ENCODE measurements at places on chromosomes 12 and 14.
A peak's percentile ranks its signal among the peaks of the same experiment; 100 is the strongest.

GRCh38 chr14:75847584-75847983 is 134.2 kb downstream of the TGFB3 start:
- no peak for DNase-seq

- no peak for DNase-seq
Measured at GRCh38 chr14:72419226-72419775, 474.6 kb downstream of the DPF3 start.

- DNase-seq: no peak
Measured at GRCh38 chr14:74660167-74660566, 48.1 kb upstream of the LTBP2 start.

GRCh38 chr12:46205294-46205693 is 63.5 kb downstream of the SLC38A1 start:
- DNase-seq: peak; percentile 31

DNA sequence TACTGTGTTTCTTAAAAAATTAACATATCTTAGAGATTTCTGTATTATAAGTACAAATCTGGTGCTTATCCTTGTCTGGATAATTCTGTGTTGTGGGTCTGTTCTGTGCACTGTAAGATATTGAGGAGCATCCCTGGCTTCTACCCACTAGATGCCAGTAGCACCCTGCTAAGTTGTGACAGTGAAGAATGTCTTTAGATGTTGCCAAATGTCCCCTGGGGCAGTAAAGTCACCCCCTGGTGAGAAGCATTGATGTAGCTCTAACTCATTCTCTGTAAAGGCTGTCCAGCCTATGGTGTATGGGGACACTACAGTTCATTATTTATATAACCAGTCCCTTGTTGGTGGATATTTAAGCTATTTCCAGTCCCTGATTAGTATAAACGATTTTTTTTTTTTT is 31.4 kb downstream of the MAP1LC3B2 start:
- no peak for DNase-seq

DNA sequence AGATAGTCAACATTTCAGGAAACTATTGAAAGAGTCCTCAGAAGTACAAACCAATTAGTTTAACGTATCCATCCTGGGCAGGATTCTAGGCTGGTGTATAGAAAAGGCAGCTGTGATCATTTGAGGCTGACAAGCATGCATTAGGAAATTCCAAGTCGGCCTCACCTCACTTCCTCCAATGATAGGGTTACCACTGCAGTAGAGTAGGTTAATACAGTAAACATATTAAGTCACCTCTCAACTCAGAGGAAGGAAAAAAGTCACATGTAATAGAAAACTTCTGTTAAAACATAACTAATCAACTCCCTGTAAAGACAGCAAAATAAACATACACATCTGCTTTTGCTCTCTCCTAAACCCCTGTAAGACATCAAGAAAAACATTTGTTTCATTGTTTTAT is 33.5 kb downstream of the MED13L start:
- no peak for DNase-seq

DNA sequence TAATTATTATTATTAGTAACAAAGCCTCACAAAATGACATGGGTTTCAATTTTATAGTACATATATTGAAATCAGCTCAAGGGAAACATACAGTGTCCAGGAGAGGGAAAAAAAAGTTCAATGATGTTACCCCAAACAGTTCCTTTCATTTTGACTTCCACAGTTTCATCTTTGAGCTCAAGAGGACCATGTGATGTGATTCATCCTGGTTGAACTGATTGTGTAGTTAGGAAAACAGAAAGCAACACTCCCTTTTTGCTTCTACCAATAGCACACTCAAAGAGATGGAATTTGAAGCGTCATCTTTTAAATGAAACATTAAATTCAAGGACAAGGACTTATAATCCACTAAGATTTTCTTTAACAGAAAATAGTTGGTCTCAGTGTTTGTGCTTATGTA is 461.0 kb downstream of the FOXG1 start:
- DNase-seq: no peak

DNA sequence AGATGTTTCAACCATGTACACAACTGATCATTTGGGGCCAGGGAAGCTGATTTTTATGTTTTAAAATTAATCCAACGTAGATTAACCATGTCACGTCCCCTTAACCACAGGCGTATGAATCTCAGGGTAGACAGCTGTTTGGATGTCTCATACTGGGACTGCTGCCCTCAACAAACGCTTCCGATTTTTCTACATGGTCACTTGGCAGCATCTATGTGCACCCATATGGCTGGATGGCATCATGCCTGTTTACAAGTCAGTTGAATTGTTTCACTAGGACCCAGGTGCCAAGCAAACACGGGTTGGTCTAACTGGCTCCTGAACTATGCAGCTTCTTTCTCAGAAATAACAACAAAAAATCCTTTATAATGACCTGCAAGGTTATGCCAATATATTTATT is 393.8 kb downstream of the NPAS3 start:
- DNase-seq: no peak

GRCh38 chr14:65141523-65141922 is 39.2 kb upstream of the MAX start:
- no peak for DNase-seq

GRCh38 chr14:71339650-71340415 is 432.6 kb downstream of the PCNX1 start:
- DNase-seq: no peak

DNA sequence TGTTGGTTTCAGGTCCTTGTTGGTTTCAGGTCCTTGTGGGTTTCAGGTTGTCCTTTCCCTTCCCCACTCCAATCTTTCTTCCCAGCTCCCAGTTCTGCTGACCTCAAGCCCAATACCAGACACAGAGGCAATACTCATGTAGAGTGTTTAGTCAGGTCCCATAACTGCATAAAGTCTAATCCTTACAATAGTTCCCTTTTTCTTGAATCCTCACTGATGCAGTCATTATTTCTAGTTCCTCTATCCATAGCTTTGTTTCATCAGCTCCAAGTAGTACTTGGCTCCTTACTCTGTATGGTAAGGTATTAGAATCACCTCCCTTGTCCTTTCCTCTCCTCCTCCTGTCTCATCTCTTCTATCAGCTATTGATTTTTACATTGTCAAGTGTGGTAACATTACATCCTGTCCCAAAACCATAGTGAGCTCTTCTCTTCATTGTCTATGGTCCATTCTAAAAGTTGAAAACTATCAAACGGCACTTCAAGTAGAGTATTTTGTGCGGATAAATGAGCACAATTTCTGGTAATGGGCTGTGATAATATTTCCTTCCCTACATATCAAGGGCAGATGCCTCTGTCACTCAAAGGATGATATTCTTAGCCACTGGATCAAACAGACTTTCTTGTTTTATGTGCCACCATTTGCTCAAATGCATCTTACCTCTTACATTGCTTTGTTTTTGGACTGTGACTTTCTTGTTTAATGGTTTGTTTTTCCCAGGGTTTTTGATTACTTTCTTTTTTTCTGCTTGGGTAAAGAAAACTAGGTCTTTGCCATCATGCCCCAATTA is 57.2 kb upstream of the JDP2 start:
- no peak for DNase-seq

- DNase-seq: peak; percentile 77
Measured at GRCh38 chr12:2244013-2244861, 191.4 kb downstream of the CACNA1C start.

DNA sequence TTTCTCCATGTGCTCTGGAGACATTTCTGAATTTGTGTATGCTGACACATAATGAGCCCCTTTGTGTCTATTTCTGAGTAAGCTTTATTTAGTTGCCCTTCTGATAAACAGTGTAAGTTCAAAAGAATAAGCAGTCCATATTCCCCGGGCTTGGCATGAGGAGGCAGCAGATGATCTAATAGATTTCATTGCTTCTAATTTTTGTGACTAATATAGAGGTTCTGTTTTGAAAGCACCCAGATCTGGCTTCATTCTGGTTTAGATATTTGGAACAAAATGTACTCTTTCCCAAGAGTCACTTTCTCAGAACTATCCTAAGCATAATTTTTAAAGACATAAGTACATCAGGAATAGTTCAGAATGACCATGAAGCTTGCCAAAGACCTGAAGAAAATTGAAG is 290.9 kb downstream of the BTG1 start:
- peak; percentile 50 for DNase-seq

- no peak for DNase-seq
Measured at GRCh38 chr12:70468741-70469140, 102.7 kb downstream of the KCNMB4 start.

DNA sequence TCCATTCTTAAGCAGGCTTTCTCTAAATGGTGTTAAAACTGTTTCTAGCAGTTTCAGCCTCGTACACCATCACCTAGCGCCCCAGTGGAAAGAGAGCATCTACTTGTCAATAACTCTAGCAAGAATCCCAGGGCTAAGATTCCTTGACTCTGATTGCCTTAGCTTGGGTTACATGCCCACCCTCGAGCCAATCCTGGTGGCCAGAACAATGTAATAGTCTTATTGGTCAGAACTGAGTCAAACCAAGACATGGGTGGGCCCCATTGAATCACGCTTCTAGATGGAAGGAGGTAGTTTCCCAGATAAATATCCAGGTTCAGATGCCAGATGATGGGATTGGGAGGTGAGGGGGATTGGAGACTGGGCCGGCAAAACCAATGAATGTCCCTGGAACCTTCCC is 55.9 kb upstream of the MED13L start:
- no peak for DNase-seq

- no peak for DNase-seq
Measured at GRCh38 chr12:106715582-106715981, 58.9 kb upstream of the RIC8B start.

- no peak for DNase-seq
Measured at GRCh38 chr14:29442696-29443095, 485.0 kb downstream of the PRKD1 start.

- no peak for DNase-seq
Measured at GRCh38 chr12:66152732-66153131, 17.1 kb downstream of the TMBIM4 start.

- no peak for DNase-seq
Measured at GRCh38 chr12:45285717-45286116, 69.8 kb downstream of the ANO6 start.

DNA sequence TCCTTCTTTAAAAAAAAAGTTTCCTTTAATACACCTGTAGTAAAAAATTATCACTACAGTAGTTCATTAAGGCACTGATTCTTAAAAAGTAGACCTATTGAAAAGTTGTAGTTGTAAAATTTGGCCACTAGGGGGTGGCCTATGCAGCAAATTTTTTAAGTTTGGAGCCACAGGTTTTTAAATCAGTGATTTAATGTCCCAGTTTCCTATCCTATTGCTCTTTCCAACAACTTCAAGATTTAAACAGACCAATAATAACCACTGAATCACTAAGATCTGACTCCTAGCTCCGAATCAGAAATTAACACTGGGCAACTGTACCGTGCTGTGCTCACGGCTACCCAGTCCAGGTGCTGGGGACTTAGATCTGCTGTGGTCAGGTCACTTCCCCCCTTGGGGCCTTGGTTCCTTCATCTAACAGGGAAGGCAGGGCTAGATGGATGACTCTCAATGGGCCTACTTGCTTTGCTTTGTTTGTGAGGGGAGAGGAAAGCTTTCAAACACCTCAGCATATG is 279.3 kb downstream of the MED13L start:
- peak; percentile 70 for DNase-seq

DNA sequence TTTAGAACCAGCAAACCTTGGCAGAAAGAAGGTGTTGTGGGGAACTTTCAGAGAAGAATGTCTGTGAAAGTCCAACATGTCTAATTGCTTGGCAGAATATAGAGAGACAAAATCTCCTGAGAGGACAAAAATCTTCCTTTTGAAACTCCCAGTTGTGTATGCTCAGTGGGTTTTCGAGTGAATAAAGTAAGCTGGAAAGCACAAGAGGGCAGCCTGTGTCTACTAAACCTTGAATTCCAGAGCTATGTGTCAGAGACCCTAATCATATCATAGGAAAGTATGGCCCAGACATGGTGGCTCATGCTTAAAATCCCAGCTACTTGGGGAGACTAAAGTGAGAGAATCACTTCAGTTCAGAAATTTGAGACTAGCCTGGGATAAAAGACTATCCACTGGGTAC is 661.2 kb downstream of the SLC16A7 start:
- DNase-seq: peak; percentile 32

GRCh38 chr12:40106655-40107054 is 774 bp upstream of the SLC2A13 start:
- no peak for DNase-seq

- peak; percentile 47 for DNase-seq
Measured at GRCh38 chr14:20460458-20461224, 593 bp downstream of the PIP4P1 start.

GRCh38 chr14:60514378-60514740 is 5.4 kb downstream of the SIX6 start:
- no peak for DNase-seq

- DNase-seq: no peak
Measured at GRCh38 chr14:71403656-71404055, 496.4 kb downstream of the PCNX1 start.

- DNase-seq: no peak
Measured at GRCh38 chr14:93984070-93984469, 7.7 kb upstream of the ASB2 start.

GRCh38 chr12:43290836-43291235 is 261.2 kb downstream of the ADAMTS20 start:
- DNase-seq: no peak

DNA sequence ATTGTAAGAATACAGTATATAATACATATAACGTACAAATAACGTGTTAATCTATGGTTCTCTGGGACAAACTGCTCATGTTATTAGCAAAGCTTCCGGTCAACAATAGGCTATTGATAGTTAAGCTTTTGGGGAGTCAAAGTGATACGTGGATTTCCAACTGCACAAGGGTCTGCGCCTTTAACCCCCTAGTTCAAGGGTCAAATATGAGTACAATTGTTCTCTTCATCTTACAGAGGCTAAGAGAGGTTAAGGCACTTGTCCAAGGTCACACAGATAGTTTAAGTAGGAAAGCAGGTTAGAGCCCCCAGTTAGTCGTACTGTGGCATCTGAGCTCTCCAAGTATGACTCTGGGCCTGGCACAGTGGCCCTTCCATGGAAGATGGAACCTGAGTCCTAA is 204.3 kb upstream of the KRR1 start:
- DNase-seq: no peak

GRCh38 chr12:128905003-128905544 is 51.8 kb downstream of the GLT1D1 start:
- DNase-seq: no peak

DNA sequence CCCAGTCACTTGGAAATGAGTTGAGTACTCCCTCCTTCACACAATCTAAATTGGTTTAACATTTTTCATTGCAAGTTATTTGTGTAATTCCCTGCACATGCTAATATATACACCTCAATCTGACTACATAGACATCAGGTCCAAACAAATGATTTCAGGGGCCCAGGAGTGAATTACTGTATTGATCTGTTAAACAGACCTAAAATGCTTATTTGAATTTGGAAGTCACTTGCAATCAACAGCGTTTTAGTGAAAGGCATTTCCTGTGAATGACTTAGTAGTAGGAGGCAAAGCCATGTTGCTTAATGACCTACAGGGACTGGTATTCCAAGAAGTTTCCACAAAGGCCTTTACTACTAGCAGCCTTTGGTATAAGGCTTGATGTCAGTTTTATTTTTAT is 22.6 kb upstream of the SLC15A5 start:
- no peak for DNase-seq

GRCh38 chr12:46783871-46784270 is 41.9 kb downstream of the SLC38A4 start:
- peak; percentile 34 for DNase-seq

All from lung (tissue), 17 donors.